ENCODE measurements at places on chromosomes 7 and 10. TPM values are rescaled to one million over a fixed set of nuclear protein-coding genes. Genes with fewer than 3 reads are reported as not detected.

Gene GOLGA7B
- total RNA-seq, result 0.13 TPM

Gene GSTO2
- total RNA-seq, result 0.51 TPM

Gene TLX1
- not detected for total RNA-seq

Gene NODAL
- total RNA-seq, result not detected

Gene IDI2
- total RNA-seq, result not detected

Gene PTPRZ1
- total RNA-seq, result not detected

Gene ASIC3
- total RNA-seq, result under 0.01 TPM

Gene STAG3
- total RNA-seq, result 0.13 TPM

Gene LRRD1
- total RNA-seq, result under 0.01 TPM

Gene TPK1
- total RNA-seq, result 16.4 TPM

Gene SLC39A12
- total RNA-seq, result under 0.01 TPM

Gene MYOF
- 180 TPM for total RNA-seq

Gene ARPC1B
- 477 TPM for total RNA-seq

Gene PYROXD2
- 2.3 TPM for total RNA-seq

Gene THNSL1
- total RNA-seq, result 2.8 TPM

Gene LBX1
- total RNA-seq, result not detected

Gene HECTD2
- 4.1 TPM for total RNA-seq

Gene CUTC
- 19.8 TPM for total RNA-seq

Gene PNLIP
- not detected for total RNA-seq

Gene SLC13A1
- not detected for total RNA-seq

Gene CLDN15
- 3.2 TPM for total RNA-seq

Gene TUBAL3
- total RNA-seq, result not detected

Gene PAPOLB
- total RNA-seq, result 0.25 TPM

Gene MARVELD1
- total RNA-seq, result 10.5 TPM

Gene AKR1E2
- total RNA-seq, result 16.6 TPM

Gene OR2A42
- total RNA-seq, result not detected

Gene DIP2C
- total RNA-seq, result 13.4 TPM

Gene PRSS2
- not detected for total RNA-seq

Gene GLI3
- 0.26 TPM for total RNA-seq

Gene GIMAP8
- total RNA-seq, result 157 TPM

Gene ATOH7
- not detected for total RNA-seq

Gene SORCS1
- total RNA-seq, result not detected

Gene FZD1
- total RNA-seq, result 2.8 TPM

Gene METTL2B
- total RNA-seq, result 22.6 TPM

Gene GBX1
- not detected for total RNA-seq

Gene HTR5A
- total RNA-seq, result not detected

Gene CHN2
- total RNA-seq, result 0.63 TPM

Gene PDE1C
- total RNA-seq, result 0.13 TPM

Gene TAS2R3
- 0.89 TPM for total RNA-seq

Gene NXPH1
- total RNA-seq, result not detected

Gene DMBT1
- not detected for total RNA-seq

Gene C10orf62
- not detected for total RNA-seq

Gene FAS
- total RNA-seq, result 5.8 TPM

Gene C7orf57
- total RNA-seq, result not detected

Gene PWWP2B
- total RNA-seq, result 9.4 TPM

Gene LIPK
- not detected for total RNA-seq

Gene AGAP4
- total RNA-seq, result 1.8 TPM

Gene RAB19
- not detected for total RNA-seq

Gene KDM7A
- 11.3 TPM for total RNA-seq

Gene COL17A1
- total RNA-seq, result 0.90 TPM

Gene TRIM73
- 0.90 TPM for total RNA-seq

Gene TMUB1
- 14.8 TPM for total RNA-seq
